A549 treated with DMSO at 1 μM for 4 hours (cell line): ENCODE measurements at places on chromosomes 4 and X. TPM values are rescaled to one million over a fixed set of nuclear protein-coding genes. Genes with fewer than 3 reads are reported as not detected.

NUP62CL gene
- total RNA-seq = 14.0 to 18.1 TPM (median 16.5 TPM) in 5 replicates

LRCH2 gene
- total RNA-seq = 0.01 to 0.05 TPM in 2 of 5 replicates, not detected in the others

GPRASP1 gene
- total RNA-seq = 0.29 to 0.40 TPM (median 0.30 TPM) in 5 replicates

FGFBP2 gene
- not detected in 5 replicates for total RNA-seq

LDB2 gene
- total RNA-seq = not detected in 5 replicates

S100G gene
- total RNA-seq = not detected in 5 replicates

PHEX gene
- 0.28 to 0.45 TPM (median 0.36 TPM) in 5 replicates for total RNA-seq

CTAG2 gene
- not detected in 5 replicates for total RNA-seq

EREG gene
- 36.8 to 62.3 TPM (median 54.9 TPM) in 5 replicates for total RNA-seq

TLR1 gene
- total RNA-seq = 0.15 to 0.99 TPM (median 0.76 TPM) in 5 replicates

CYSLTR1 gene
- not detected in 5 replicates for total RNA-seq

SLC4A4 gene
- total RNA-seq = 1.8 to 3.4 TPM (median 2.5 TPM) in 5 replicates

NKX6-1 gene
- total RNA-seq = 0.37 to 0.60 TPM (median 0.50 TPM) in 5 replicates

KIAA1210 gene
- 0.01 TPM in 1 of 5 replicates, not detected in the others for total RNA-seq

SLC10A6 gene
- not detected in 5 replicates for total RNA-seq
